Ovary (tissue), 10 donors: ENCODE measurements at places on chromosomes 12 and 14. TPM values are rescaled to one million over a fixed set of nuclear protein-coding genes. Genes with fewer than 3 reads are reported as not detected.

Gene TMEM52B
- total RNA-seq: not detected

Gene KRT73
- not detected for total RNA-seq

Gene KRT6C
- total RNA-seq: not detected

Gene SLC35F4
- total RNA-seq: not detected

Gene SLCO1C1
- total RNA-seq: not detected

Gene A2ML1
- not detected for total RNA-seq

Gene OR4K1
- not detected for total RNA-seq

Gene DHRS4L2
- 17.4 TPM for total RNA-seq

Gene RNU7-1
- total RNA-seq: not detected

Gene JAG2
- total RNA-seq: 2.9 TPM

Gene TOMM20L
- not detected for total RNA-seq

Gene CCDC197
- not detected for total RNA-seq

Gene IKZF4
- total RNA-seq: 20.0 TPM

Gene ALDH2
- total RNA-seq: 146 TPM

Gene CPNE6
- total RNA-seq: 0.71 TPM

Gene FOXN4
- not detected for total RNA-seq

Gene FAR2
- 1.5 TPM for total RNA-seq
